Activated naive CD4-positive, alpha-beta T cell treated with anti-CD3 and anti-CD28 coated beads, Interleukin-2, amount 50 U/mL, for 16 hours (primary cell): ENCODE measurements at places on chromosomes 1 and 21.

DNA sequence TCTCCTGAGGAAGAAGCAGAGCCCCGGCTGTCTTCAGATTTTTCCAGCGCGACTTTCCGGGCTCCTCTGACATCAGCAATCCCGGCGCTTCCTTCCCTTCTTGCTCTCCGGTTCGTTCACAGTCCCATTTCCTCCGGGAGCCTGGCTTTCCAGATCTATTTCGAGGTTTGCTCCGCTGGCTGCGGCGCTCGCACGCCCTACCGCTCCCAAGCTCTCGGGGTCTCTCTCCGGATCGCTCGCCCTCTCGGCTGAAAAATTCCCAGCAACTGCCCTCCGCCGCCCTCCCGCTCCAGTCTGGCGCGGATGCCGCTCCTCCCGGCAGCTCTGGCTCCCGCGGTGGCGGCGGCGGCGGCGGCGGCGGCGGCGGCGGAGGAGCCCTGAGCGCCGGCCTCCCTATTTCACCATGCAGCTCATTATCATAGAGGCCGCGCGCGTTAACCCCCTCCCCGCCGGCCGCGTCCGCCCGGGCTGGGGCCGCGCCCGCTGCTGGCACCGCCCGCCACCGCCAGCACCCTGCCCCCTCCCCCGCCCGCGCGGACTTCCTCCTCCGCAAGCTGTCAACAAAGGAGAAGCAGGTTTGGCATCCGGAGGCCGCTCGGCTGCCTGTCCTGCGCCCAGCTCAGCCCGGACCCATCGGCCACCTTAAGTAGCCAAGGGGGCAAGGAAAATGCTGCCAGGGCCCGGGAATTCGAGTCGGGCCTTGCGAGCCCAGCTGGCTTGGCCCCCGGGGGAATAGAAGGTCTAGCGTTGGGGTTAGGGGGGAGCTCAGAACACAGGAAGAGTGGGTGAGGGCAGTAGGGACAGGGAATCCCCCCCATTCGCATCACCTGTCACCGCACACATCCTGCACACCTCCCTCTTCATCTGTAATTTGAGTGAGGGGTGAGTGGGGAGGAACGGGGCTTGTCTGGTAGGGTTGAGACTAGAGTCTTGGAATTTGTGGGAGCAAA, at the start of gene PLXNA2:
Gene PLXNA2, minus strand, starts transcription at position 418 of the 950 bp plus-strand sequence. CDS start 26,462 bp downstream, outside the sequence.
- peak; percentile 54 for DNase-seq

DNA sequence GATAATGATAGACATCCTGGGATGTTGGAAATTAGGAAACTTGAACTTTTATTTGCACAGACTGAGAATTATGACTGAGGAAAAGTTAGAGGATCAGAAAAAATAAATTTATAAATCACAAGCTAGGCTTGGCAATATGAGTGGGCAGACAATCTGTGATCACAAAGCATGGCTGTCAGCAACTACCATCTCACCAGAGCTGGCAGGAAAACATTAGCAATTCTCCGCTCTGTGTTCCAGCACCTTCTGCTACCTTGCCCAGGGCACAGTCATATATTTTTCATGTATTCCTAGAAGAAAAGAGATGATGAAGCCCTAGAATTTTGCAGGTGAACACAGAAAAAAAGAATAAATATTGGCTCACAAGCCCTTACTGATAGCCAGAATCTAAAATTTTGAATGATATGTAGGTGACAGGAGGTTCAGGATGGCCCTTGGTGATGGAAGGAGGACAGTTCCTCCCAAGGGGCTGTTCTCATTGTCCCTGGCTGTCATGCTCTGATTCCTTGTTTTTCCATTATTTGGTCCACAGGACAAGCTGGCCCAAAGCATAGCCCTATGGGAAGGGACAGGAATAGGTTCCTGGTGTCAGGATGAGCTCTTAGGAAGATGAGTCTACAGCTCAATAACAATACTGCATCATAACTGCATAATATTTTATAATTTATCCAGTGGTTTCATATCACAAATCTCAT, 12.2 kb upstream of the STXBP3 start:
- DNase-seq, result no peak

DNA sequence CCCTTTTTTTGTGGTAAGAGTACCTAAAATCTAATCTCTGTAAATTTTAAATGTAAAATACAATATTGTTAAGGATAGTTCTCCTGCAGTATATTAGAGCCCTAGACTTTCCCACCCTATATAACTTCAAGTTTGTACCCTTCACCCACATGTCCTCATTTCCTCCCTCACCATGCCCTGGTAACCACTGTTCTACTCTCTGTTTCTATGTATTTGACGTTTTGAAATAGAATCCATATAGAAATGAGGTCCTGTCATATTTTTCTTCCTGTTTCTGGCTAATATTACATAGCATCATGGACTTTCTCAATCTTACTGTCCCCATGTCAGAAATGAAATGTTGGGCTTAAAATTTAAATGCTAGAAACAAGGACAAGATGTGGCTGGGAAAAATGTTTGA, 24.8 kb downstream of the GBP7 start:
- no peak for DNase-seq

DNA sequence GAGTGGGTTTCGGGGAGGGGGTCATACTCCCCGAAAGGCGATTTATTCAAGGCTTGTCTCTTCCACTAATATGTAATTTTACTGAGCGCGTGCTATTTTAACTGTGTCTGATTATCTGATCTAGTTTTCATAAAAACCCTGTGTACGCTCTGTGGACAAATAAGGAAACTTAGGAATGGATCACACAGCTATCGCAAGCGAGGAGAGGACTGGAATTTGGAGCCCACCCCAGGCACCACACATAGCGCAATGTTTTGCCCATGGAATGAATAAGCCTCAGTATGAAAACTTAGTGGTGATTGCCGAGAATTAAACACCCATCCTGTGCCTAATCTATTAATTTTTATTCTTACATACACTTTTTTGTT, 9.8 kb upstream of the RAB42 start:
- DNase-seq, result no peak

DNA sequence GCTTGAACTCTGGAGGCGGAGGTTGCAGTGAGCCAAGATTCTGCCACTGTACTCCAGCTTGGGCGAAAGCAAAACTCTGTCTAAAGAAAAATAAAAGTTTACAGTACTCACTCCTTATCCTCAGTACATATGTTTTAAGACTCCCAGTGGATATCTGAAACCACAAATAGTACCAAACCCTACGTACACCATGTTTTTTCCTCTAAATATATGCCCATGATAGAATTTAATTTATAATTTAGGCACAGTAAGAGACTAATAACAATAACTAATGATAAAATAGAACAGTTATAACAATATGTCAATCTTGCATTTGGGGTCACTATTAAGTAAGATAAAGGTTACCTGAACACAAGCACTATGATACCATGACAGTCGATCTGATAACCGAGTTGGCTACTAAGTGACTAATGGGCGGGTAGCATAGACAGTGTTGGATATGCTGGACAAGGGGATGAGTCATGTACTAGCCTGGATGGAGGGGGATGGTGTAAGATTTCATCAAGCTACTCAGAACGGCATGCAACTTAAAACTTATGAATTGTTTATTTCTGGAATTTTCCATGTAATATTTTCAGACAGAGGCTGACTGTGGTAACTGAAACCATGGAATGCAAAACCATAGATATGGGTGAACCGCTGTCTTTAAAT, 43.7 kb downstream of the ST7L start:
- no peak for DNase-seq

GRCh38 chr1:75188892-75189291, 54.7 kb downstream of the LHX8 start:
- DNase-seq, result no peak

- no peak for DNase-seq
Observed at GRCh38 chr21:25186273-25186672, 421.0 kb downstream of the MRPL39 start.

- DNase-seq, result peak; percentile 73
Observed at GRCh38 chr1:6438047-6438525, 13.5 kb downstream of the ESPN start.

GRCh38 chr1:99737016-99737415, 29.4 kb downstream of the FRRS1 start:
- DNase-seq, result no peak

GRCh38 chr1:32538887-32539583, at the start of gene ZBTB8A:
Gene ZBTB8A (plus strand): TSS chr1:32539427. CDS start chr1:32592932, 53,505 bp downstream.
- peak; percentile 16 for DNase-seq

DNA sequence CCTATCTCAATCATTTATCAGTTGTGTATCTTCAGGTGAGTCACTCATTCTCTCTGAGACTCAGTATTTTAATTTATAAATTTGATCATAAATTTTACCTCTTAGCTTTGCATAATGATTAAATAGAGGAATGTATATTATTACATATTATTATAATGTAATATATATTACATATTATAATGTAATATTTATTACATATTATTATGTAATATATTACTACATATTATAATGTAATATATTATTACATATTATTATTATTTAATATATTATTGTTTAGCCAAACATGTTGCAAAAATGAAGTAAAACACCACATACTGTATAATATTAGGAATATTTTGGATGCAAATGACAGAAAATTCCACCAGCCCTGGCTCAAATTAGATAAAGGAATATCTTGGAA, 104.7 kb upstream of the NFIA start:
- DNase-seq, result no peak

DNA sequence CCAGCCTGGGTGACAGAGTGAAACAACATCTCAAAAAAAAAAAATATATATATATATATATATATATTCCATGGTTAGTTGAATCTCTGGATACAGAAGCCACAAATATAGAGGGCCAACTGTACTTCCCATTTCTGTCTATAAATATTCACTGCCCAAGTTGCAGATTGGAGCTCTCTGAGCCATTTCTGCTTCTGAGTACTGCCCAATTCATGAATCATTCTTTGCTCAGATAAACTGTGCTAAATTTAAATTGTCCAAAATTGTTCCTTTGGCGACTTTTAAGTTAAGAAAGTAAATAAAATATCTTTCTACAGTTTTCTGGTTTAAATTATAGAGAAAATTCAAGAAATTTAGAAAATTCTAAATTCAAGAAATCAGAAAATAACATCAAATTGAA, 23.2 kb upstream of the C1orf146 start:
- no peak for DNase-seq

DNA sequence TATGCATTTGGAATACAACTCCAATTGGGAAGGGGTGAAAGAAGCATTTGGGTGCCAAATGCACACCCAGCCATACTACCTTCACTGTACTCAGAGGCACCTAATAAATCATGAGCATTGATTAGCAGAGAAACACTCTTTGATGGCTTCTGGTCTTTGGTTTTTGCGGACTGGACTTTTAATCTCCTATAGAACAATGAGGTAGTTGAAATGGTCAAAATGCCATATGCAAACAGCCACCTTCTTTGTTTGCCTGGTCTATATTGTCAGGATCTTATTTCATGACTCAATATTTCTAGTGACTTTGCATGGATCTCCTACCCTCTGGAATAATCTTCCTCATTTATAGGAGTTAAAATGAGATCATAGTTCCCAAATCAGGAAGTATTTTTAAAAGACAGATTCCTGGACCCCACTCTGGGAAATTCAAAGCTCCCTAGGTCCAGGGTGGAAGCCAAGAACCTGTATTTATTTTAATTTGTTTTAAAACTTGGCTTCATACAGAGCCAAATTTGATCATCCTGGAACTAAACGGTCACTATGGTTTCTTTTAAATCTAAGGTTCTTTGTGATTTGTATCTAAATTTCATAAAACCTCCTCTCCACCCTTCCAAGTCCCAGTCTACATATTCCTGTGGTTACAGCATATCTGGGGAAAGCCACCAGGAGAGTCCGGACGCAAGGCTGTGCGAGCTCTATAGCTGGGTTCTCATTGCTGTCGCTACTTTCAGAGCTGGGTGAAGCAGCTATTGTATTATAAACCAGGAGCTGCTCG, 8.7 kb downstream of the FAM3B start:
- DNase-seq, result no peak

- no peak for DNase-seq
Observed at GRCh38 chr1:7199077-7199779, 414.0 kb downstream of the CAMTA1 start.

DNA sequence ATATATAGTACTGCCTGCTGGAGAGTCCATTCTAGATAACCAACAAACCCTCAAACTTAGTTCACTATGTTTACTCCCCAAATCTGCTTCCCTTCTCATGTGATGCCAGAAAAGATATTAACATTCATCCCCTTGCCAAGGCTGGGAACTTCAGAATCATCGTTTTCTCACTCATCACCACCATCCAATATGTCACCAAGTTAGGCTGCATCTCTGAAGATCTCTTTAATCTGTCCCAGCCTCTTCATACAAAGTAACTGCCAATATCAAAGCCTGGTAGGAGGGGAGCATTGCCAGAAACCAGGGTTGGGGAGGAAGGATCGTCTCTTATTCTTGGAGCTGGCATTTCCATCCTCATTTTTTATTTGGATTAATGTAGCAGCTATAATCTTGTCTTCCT, 71.6 kb downstream of the XCL2 start:
- no peak for DNase-seq

DNA sequence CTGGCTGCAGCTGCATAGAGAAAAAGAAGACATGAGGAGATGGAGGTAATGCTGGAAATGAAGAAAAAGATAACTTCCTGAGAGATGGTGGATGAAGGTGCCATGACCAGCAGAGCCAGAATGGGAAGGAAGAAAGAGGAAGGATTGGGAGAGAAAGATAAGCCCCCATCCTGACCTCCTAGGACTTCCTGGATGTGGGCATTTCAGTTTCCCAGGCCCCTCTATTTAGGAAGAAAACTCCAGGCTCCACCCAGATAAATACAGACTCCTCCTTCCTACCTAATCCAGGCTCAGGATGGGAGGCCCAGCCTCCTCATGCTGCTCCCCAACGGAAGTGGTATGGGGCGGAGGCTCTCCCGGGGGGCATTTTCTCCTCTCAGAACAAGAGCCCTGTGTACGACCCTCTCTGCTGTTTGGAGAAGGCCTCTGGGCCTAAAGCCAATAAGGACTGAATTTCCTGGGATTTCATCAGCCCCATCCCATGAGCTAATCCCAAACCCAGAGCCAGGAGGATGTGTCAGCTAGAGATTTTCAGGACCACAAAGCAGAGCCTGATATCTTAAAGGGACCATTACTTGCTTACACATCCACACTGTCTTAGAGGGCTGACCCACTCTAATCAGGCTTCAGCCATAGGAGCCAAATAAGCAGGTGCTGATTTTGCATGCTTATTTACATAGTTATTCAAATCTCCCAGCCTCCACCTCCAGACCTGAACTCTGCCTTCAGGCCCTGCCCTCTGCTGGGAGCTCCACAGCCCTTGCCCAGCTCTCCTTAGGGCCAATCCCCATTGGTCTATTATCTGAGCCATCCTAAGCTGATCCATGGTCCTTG, 5.1 kb upstream of the ARHGEF2 start:
- no peak for DNase-seq

GRCh38 chr1:113058941-113059706, 13.9 kb upstream of the LRIG2 start:
- DNase-seq, result no peak

GRCh38 chr1:16386454-16387113, 19.5 kb downstream of the SZRD1 start:
- DNase-seq, result no peak

DNA sequence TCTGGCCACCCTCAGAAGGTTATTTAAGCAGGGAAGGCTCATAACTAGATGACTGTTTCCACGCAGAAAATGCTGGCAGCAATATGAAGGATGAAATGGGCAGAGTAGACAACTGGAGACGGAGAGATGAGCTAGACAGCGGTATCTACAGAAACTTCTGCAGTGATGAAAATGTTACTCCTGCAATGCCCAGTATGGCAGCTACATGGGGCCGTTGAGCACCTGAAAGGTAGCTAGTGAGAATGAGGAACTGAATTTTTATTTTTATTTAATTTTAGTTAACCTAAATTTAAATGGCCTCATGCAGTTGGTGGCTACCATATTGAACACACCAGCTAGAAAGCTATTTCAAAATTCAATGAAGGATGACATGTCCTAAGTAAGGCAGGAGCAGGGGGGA, 27.3 kb downstream of the SIPA1L2 start:
- no peak for DNase-seq
